ENCODE measurements at places on chromosomes 5 and 9. TPM values are rescaled to one million over a fixed set of nuclear protein-coding genes. Genes with fewer than 3 reads are reported as not detected.

- DNase-seq, result no peak
Observed at GRCh38 chr9:88783711-88784083, 207.6 kb upstream of the S1PR3 start.

- DNase-seq, result no peak
Observed at GRCh38 chr5:172498431-172499129, 44.3 kb upstream of the SH3PXD2B start.

- DNase-seq, result no peak
Observed at GRCh38 chr5:66628561-66628960, 32.4 kb downstream of the MAST4 start.

- DNase-seq, result no peak
Observed at GRCh38 chr9:93184432-93185265, 710 bp downstream of the WNK2 start.

GRCh38 chr9:80158554-80159170, 586.9 kb downstream of the TLE4 start:
- DNase-seq, result no peak

- DNase-seq, result peak; percentile 82
Observed at GRCh38 chr9:94603259-94604160, 9.9 kb upstream of the FBP2 start.

GRCh38 chr9:90921969-90922368, 120.3 kb downstream of the SYK start:
- no peak for DNase-seq

DNA sequence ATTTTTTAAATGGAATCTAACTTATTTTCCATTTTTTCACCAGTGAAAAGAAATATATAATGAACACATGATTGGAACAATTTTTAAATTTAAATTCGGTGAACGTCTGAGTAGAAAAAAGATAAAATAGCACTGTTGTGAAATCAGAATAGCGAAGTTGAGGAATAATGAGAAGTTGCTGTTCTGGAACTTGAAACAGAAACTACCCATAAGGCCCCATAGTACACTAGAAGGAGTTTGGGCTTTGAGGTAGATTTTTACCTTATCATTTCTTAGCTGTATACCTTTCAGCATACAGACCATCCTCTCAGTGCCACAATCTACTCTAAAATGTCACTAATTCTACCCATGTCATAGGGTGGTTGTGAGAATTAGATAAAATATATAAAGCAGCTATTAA, 35.1 kb downstream of the TDRD7 start:
- DNase-seq, result no peak

DNA sequence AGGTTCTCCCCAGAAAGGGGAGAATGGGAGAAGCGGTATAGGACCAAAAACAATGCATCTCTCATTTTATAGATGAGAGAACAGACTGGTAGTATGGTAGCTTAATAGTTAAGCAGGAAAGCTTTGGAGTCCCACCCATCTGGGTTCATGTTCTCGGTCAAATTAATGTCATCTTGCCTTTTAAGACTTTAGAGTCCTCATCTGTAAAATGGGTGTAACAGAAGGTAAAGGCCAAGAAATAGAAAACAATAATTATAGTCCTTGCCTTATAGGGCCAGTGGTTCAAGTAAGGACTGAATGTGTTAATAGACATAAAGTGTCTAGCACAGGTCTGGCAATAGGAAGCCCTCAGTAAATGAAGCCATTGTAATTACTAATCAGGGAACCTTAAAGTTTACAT, 16.4 kb downstream of the SMIM3 start:
- DNase-seq, result no peak

DNA sequence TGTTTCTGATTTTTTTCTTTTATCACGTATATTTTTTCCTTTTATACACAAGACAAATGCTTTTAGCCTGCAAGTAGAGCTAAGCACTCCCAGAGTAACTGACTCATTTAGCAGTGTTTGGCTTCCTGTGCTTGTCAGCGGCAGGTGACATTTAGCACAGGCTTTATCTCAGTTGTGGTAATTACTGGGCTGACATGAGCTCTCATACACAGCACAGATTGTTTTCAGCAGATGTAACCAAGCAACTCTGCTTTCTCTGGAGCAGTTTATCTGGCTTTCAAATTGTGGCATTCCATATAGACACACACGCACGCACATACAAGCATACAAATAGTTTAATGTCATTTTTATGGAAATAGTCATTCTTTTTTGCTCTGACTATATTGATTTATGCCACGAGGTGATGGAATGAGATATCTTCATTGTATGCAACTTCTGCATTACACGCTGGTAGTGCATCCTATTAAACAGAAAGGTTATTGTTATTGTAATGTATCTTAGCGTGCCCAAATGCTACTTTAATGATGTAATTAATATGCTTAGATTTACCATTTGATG, 379.0 kb upstream of the GRAMD2B start:
- peak; percentile 77 for DNase-seq

- no peak for DNase-seq
Observed at GRCh38 chr5:143924311-143924978, 112.5 kb downstream of the HMHB1 start.

DNA sequence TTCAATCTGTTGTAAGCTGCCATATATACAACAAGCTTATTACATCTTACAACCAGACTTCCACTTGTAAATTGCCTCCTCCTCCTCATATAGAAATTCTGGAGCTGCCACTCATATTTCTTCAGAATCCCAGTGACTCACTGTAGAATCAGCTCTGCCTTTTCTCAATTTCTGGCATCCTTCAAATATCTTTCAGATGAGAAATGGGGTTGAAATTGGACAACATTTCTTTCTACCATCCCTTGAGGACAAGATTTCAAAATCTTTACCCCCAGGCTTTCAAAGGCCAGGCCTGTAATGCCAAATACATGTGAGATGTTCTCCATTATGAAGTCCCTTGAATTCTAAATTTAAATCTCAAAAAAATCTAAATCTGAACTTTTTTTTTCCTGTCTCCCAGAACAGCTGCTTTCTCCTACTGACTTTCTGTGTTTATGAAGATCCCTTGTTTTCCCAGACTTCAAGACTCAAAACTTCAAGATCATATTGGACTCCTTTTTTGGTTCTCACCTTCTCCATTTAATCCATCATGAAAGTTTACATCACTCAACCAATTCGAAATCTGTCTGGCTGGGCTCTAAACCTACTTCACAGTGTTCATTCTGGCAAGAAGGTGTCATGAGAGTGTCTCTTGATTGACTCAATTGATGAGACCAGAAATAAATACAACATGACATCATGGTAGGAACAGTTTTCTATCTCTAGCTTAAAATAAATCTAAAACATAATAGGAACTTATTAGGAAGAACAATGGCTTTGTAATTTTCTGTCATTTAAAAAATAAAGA, 109.8 kb downstream of the HMHB1 start:
- DNase-seq, result peak; percentile 67

PCDHGA9 gene
- 2.8 TPM for total RNA-seq

SLIT3 gene
- total RNA-seq, result 0.12 TPM

All from A172 (cell line).